ENCODE measurements at places on chromosomes 4 and X.

- DNase-seq = no peak
Measured at GRCh38 chr4:76581077-76581962, 146.3 kb downstream of the SHROOM3 start.

GRCh38 chr4:173703021-173703420, 173.0 kb upstream of the HAND2 start:
- no peak for DNase-seq

DNA sequence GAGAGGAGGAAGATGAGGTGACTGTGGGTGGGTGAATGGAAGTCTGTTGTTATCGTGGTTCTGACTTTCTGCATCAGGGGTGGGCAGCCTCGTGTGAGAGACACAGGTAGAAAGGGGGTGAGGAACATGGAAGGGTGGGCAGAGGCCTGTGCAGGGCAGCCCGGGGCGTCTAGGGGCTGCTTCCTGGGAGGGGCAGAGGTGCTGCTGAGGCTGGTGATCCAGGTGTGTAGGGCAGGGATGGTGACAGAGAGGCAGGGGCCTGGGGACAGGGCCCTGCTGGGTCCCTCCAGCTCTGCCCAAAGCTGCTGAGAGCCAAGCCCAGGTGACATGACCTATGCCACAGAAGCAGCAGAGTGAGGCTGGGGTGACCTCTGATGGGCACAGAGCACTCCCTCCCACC, 89.7 kb upstream of the C4orf50 start:
- DNase-seq = no peak

- DNase-seq = no peak
Measured at GRCh38 chrX:2913118-2913517, 16.0 kb downstream of the ARSD start.

DNA sequence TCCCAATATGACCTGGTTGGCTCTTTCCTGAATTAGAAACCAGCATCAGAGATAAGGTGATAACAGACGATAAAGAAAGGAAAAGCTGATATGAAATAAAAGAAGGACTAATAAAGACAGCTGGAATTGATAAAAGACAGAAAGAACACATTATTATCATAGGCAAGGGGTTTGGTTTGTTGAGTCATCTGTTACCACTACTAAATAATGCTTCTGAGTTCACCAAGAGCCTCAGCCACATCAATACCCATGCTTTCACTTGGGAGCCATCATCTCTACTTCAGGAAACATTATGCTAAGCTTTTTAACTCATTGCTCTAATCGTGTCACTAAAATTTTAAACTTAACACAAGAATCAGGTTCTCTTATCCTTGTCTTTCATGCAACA, 27.6 kb downstream of the ANXA5 start:
- no peak for DNase-seq

GRCh38 chr4:163959932-163960331, 465.4 kb downstream of the TMA16 start:
- no peak for DNase-seq

GRCh38 chr4:60750962-60751361, 449.2 kb upstream of the ADGRL3 start:
- DNase-seq = no peak

- no peak for DNase-seq
Measured at GRCh38 chr4:102675141-102675540, 85.6 kb downstream of the MANBA start.

DNA sequence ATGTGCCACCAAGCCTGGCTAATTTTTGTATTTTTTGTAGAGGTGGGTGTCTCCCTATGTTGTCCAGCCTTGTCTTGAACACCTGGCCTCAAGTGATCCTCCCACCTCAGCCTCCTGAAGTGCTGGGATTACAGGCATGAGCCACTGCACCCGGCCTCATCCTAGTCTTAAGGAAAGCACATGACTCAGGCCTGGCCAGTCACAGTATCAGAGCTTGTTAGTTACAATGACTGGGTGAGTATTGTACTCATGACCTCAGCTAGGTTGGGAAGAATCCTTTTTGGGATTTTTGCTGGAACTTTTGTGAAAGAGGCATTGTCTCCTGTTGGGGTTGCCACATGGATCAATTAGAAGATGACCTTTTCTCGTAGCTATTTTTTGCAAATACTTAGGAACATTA, 292.8 kb downstream of the RAPGEF2 start:
- DNase-seq = peak; percentile 24

DNA sequence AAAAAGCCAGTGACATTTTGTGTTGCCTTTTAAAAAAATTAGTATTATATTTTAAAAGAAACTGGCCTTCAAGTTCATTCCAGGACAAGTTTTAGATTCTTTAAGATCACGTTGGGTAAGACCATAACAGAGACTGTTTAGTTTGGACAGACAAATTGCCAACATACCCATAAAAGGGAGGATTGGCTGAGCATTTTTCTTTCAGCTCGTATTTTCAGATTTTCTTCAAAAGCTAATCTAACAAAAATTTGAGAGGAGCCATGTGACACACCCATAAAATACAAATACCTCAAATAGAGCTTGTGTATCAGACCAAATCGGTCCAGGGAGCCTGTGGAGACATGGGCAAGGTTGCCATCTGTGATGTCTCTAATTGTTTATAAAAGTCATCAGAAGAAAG, 74.6 kb upstream of the C1QTNF7 start:
- no peak for DNase-seq

- no peak for DNase-seq
Measured at GRCh38 chr4:162241857-162242256, 78.1 kb upstream of the FSTL5 start.

GRCh38 chr4:84480082-84480481, 19.0 kb downstream of the NKX6-1 start:
- no peak for DNase-seq

- peak; percentile 54 for DNase-seq
Measured at GRCh38 chr4:8439914-8440491, 520 bp downstream of the ACOX3 start.

- DNase-seq = no peak
Measured at GRCh38 chr4:21848021-21848420, 100.6 kb downstream of the KCNIP4 start.
